ENCODE measurements at places on chromosomes 1 and 21.

GRCh38 chr1:156598125-156598524 is 3.2 kb downstream of the GPATCH4 start:
- DNase-seq = no peak

GRCh38 chr1:92210701-92211100 is 7.0 kb upstream of the C1orf146 start:
- no peak for DNase-seq

DNA sequence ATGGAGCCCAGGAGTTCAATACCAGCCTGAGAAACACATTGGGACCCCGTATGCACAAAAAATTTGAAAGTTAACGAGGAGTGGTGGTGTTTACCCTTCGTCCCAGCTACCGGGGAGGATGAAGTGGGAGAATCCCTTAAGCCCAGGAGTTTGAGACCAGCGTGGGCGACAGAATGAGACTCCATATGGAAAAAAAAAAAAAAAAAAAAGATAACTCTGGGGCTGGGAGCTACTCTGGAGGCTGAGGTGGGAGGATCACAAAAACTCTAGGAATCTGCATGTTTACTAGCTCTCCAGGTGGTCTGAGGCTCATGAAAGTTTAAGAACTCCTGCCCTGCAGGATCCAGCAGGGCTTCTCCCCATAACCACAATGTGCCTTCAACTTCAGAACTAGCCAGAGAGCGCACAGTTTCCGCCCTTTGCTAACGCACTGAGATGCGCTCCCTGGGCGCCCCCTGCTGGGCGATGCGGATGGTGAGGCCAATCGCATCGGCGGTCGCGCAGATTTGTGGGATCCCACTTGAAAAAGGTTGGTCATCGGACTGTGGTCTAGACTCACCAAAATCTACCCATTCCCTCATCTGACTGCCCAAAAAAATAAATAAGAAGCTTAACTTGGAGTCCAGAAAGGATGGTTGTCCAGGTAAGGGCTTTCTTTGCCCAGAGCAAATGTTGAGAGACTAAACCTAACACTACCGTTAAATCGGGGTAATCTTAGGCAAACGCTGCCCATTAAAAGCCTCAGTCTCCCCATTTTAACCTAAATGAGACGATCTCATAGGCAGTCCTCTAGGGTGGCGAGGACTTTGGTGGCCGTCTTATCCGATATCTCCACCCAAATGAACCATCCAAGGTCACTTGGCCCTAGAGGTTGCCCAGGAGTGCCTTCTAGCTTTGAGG is 8.8 kb downstream of the ZNF683 start:
- DNase-seq = peak; percentile 74

- no peak for DNase-seq
These were observed 31.7 kb upstream of the KLF17 start for GRCh38 chr1:44086692-44087474.

- no peak for DNase-seq
These were observed 45.1 kb upstream of the EPS15 start for GRCh38 chr1:51564124-51564523.
